ENCODE measurements at places on chromosomes 5 and 9.

DNA sequence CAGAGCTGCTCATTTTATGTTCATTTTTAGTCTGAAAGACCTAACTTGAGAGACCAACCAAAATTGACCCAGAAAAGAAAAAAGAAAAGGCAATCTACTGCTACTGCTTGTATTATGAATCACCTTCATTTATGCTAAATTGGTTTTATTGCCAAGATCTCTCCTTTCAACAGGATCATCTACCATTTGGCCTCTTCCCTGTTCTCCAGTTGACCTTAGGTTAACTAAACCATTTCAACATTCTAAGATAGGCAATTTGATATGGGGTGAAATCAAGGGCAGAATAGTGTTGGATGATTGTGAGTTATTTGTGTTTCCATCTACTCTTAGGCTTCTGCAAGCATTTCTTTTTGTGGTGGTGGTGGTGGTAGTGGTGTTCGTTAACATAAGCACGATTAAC, 48.3 kb upstream of the POU4F3 start:
- DNase-seq = no peak

DNA sequence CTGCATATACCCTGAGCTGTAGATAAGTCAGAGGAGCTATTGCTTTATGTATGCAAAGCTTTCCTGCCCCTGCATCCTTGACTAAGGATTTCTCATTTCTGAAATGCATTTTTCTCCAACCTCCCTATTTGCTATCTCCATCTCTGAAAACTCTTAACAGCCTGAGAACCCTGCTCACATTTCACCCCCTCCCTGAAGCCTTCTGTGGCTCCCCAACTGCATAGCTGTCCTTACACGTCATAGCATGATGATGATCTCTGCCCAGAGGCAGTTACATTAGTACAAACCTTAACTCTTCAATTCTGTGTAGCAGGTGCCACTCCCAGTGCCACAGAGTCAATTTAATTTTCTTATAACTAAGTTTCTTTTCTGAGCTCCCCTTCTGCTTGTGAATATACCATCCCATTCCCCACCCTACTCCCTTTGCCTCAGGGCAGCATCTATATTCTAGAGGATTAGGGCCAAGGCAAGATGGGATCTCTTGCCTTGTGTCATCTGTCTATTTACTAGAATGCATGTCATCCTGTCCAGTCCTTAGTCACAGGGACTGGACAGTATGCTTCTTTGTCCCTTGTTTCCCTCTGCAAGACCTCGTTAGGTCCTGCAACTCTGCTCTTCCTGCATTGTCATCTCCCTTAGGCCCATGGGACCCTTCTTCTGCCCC, 149.7 kb upstream of the SPRY4 start:
- peak; percentile 45 for DNase-seq

GRCh38 chr9:113633782-113634595, 170.5 kb downstream of the RGS3 start:
- no peak for DNase-seq

DNA sequence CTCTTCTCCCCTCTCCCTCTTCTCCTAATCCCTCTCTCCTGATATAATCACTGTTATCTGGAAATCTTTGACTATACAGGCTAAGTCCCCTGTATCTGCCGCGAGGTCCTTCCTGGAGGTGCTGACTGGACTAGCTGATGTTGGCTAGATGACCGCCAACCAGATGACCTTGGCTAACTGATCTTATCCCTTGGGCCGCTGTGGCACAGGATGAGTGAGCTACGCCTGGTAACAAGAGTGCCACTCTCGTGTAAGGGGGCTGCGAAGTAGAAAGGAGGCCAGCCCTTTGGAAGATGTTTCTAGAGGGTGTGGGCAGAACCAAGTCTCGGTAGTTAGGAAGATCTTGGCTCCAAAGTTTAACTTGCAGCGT, 345 bp upstream of the PRRC1 start:
- no peak for DNase-seq

- no peak for DNase-seq
Observed at GRCh38 chr5:175701797-175702196, 43.9 kb downstream of the HRH2 start.

- no peak for DNase-seq
Observed at GRCh38 chr5:108129129-108129528, 252.8 kb downstream of the FBXL17 start.

GRCh38 chr5:124206540-124206939, 539.9 kb downstream of the ZNF608 start:
- no peak for DNase-seq

- DNase-seq = peak; percentile 59
Observed at GRCh38 chr5:150139334-150139733, 16.3 kb downstream of the PDGFRB start.

DNA sequence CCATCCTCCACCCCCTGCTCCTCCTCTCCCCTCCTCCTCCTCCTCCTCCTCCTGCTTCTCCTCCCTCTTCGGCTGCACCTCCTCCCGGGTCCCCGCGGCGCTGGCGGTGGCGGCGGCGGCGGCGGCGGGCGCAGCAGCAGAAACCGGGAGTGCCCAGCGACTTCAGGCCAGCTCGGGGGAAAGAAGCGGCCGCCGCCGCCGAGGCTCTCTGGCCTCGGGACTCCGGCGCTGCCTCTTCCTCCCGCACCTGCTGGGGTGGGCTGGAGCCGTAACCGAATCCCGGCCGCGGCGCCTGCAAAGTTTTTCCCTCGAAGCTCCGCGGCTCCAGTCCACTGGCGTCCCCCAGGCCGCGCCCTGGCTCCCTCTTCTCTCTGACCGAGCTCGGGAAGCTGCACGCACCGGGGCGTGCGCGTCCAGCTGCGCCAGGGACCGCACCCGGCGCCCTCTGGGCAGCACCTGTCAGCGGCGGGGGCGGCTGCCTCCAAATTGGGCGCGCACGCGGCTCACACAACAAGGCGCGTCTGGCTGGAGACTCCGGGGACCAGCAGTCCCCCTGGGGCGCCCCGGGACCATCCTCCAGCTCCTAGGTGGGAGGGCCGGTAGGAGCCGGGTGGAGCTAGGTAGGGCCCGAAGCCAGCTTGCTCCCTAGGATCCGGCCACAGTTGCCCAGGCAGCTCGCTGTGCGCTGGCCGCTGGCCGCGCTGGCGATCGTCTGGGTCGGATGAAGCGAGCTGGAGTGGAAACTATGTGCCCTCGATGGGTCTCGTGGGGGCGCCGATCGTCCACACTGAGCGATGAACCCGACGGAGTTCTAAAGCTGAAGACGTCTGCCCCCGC, at the start of gene MCTP1:
Gene MCTP1, minus strand, starts transcription at position 523 of the 837 bp plus-strand sequence.
- peak; percentile 33 for DNase-seq
